ENCODE measurements at places on chromosomes 1 and 21.

GRCh38 chr1:85952460-85952859, 204.1 kb downstream of the COL24A1 start:
- DNase-seq: no peak

DNA sequence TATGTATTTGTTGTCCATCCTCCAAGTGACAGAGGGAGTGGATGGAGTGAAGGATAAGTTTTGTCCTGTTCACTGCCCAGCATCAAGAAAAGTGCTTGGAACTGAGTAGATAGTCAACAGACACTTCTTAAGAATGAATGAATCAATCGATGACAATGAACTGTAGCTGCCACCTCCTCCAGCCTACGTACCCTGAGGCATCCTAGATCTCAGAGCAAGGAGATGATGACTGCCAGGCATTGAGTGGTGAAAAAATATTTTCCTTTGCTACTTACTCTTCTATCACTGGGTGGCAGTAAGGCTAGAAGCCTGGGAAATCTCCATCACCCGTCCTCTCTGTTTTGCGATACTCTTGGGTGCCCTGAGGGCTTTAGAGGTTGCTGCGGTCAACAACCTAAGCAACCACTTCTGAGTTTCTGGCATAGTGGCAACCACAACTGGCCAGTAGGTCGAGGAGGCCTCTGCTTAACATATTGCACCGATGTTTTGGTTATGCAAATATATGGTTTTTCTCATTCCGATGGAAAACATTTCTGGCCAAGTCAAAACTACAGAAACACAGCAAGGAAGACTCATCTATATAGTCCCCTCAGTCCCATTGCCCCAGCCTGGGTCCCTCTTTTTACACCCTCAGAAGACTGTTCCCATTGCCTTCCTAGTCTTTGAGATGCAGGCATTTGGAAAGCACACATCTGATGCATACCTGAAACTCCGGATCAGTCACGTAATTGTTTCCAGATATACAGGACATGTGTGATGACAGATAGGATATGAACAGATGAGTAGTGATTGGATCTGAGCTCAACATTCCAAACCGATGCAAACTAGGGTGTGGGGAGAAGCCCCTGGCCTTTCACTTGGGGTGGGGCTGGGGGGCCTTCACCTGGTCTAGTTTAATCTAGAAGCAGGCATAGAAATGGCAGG, 136.8 kb downstream of the RUNX1 start:
- DNase-seq: no peak

GRCh38 chr1:193016788-193017187, 42.4 kb downstream of the UCHL5 start:
- DNase-seq: no peak

DNA sequence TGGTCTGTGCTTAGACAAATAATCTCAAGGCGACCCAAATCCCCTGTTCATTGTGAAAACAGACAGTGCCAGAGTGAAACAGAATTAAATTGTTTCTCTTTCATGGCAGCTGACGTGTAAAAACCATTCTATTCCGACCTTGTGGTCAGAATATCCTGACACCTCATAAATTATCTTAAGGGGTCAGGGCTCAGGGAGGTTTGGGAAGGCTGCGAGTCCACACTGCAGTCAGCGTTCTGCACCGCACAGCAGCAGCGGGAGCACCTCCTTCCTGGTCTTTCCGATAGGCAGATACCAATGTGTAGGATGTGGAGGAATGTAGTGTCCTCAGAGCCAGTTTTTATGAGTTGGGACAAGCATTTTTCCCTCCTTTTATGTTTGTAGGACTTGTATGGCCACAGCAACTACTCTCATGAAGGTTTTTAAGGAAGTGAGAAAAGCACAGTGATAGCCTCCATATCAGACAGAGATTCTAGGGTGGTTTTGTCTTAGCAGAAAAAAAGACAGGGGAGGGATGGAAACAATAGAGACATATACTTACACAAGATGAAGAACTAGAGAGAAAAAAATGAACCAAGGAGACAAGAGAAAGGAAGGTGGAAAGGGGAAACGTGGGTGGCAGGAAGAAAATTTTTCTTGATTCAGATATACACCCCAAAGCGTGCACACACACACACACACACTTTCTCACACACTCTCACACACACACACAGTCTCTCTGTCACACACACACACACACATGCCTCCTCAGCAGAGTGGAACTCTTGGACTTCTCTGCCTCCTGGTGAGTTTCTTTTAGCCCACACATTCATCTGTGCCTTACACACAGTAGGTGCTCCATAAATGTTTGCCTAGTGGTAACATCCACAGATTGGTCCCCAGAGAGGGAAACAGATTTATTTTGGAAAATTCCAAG, 68.6 kb downstream of the NTMT2 start:
- DNase-seq: no peak

- no peak for DNase-seq
Measured at GRCh38 chr1:85047472-85048295, 616 bp downstream of the MCOLN3 start.

- DNase-seq: no peak
Measured at GRCh38 chr1:32775640-32776337, 41.4 kb downstream of the YARS1 start.

- no peak for DNase-seq
Measured at GRCh38 chr1:186865253-186865652, 36.5 kb downstream of the PLA2G4A start.

GRCh38 chr1:210124736-210125135, 107.9 kb upstream of the SERTAD4 start:
- DNase-seq: no peak

DNA sequence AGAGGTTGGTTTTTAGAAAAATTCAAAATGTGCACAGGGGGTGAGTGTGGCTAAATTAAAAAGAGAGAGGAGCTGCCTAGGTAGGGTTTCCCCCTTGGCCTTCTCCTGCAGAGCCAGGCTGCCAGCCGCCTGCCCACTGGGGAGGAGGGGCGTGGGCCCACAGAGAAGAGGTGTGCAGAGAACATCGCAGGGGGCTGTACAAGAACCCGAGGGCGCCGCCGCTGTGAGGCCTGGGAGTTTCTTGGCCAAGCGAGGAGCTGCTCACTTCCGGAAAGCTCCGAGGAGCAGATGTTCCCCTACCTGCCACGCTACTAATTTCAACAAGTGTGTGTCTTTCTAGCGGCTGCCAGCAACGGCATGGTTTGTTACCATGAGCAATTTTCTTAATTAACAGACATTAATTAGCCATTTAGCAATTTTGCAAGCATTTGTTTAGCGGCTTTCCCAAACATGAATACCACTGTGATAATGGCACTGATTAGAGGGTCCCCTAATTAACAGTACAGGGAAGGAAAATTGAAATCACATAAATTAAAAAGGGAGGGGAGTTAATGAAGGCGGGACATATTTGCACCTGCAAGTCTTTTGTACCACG, 59.7 kb downstream of the MRPL37 start:
- DNase-seq: no peak

DNA sequence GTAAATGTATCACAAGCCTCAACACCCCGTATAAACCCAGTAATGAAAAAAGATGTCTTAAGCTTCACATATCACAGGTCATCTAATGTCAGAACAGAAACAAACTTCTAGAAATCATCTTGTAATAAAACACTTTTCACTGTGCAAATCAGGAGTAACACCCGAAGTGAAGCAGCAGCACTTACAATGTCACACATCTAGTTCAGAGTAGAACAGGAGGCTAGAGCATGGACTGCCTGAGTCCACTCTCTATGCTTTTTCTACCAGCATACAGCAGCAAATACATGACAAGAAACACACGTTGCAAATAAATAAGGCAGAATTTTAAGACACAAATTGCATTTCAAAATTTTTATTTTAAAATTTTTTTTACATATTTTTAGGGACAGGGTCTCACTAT, 57.2 kb downstream of the AKT3 start:
- DNase-seq: no peak

- no peak for DNase-seq
Measured at GRCh38 chr1:177780096-177780700, 189.7 kb downstream of the SEC16B start.

DNA sequence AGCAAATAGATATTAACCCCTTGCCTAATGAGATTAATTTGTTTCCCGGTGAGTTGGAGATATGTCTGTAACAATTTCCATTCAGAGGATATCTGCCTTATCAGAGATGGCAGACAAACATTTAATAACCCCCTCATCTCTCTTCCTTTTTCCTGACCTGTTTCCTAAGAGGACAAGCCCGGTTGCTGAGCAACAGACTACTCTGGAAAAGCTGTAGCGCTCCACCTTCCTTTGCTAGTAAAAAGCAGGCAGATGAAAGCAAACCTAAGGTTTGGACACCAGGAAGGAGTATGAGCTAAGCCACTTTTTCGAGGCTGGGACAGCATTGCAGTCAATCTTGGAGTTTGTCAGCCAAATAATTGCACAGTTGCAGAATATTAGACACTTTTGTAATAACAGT, 82.4 kb downstream of the RGS21 start:
- no peak for DNase-seq

DNA sequence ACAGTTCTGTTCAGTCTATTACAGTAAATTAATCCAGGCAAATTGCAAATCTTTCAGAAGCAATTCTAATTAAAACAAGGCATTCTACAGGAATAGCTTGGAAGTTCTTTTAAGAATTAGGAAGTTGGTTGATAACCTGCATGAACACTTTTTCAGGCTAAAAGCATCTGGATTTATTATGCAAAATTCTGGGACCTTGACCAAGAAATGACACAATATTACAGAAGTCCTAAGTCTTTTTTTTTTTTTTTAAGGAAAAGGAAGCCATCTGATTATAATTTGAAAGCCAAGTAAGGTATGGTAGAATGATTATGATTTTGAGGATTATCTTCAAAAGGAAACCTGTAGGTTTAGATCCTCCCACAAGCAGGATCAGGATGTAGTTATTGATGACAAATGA, 74.7 kb upstream of the KCNK2 start:
- no peak for DNase-seq

- DNase-seq: no peak
Measured at GRCh38 chr1:94876362-94876761, 50.5 kb downstream of the CNN3 start.

GRCh38 chr1:84401156-84401555, 2.9 kb downstream of the DNASE2B start:
- DNase-seq: no peak

- no peak for DNase-seq
Measured at GRCh38 chr1:200090252-200091159, 63.0 kb downstream of the NR5A2 start.

GRCh38 chr1:231682779-231683178, 56.2 kb downstream of the DISC1 start:
- no peak for DNase-seq

- DNase-seq: no peak
Measured at GRCh38 chr1:5456090-5456811, 536.0 kb downstream of the NPHP4 start.

DNA sequence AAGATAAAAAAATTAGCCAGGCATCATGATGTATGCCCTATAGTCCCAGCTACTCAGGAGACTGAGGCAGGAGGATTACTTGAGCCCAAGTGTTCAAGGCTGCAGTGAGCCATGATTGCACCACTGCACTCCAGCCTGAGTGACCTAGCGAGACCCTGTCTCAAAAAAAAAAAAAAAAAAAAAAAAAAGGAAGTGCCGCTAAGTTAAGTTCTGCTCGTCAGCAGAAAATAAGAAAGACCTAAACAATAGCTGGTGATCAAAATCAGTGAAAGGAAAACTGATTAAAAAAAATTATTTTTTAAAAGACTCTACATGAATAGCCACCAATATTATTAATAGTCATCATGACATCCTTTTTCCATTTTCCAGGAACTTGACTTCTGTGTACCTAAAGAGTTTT, 44.2 kb upstream of the MTR start:
- no peak for DNase-seq

DNA sequence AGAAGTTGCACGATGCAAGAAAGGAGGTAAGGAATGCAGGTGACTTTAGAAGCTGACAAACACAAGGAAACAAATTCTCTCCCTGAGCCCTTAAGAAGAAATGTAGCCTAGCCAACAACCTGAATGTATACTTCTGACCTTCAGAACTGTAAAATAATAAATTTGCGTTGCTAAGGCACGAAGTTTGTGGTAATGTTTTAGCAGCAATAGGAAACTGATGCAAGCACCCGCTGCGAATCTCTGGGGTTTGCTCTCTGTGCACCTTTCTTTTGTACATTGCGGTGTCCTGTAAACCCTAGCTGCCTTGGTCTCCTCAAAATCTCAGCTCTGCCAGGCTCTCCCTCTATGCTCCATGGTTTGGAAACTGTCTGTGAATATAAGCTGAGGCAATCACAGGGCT, 15.1 kb downstream of the CD53 start:
- DNase-seq: no peak

DNA sequence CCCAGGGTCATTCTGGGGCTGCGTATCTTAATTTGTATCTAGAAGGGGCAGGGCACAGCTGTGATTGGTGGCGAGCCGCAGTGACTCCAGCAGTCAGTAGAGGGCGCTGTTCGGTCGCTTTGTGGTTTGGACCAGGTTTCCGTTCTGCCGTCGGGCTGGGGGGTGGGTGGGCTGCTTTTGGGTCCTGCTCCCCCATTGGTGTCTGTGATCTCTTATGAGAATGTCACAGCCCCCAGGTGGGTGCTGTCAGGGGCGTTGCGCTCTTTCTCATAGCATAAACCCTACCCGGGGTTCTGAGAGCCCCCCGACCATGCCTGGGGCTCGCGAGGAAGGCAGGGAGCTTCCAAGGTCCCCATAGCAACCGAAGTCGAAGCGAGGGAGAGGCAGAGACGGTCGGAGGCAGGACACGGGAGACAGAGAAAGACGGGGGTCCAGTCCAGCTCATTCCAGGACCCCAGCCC, 5.4 kb downstream of the TFF3 start:
- DNase-seq: peak; percentile 28

DNA sequence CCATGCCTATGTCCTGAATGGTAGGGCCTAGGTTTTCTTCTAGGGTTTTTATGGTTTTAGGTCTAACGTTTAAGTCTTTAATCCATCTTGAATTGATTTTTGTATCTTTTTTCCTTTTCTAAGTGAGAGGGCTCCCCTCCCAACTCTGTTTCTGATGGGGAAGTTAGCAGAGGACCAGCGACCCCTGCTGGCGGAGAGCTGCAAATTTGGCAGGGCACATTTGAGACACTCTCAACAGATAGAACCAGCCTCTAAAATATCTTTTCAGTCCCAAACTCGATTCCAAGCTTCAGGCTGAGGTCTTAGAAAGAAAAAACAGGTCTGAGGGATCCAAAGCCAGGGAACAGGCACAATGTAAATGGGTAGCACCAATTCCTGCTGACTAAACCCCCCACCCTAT, 32.5 kb downstream of the LRRC3 start:
- no peak for DNase-seq

DNA sequence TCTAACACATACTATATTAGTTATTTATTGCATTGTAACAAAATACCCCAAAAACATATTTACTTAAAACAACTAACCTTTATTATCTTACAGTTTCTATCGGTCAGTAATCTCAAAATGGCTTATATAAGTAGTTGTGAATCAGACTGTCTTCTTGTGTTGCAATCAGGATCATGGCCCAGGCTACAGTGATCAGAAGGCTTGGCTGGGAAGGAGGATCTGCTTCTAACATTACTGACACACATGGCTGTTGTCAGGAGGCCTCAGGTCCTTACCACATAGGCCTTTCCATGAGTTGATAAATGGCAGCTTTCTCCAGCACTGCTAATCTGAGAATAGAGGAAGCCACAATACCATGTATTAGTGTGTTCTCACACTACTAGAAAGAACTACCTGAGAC, 33.7 kb downstream of the CFH start:
- no peak for DNase-seq

Measured in stimulated activated CD8-positive, alpha-beta memory T cell treated with anti-CD3 and anti-CD28 coated beads, Interleukin-4, amount 100 ng/mL, for 4 hours (primary cell).